ENCODE measurements at places on chromosomes 12 and 14.

DNA sequence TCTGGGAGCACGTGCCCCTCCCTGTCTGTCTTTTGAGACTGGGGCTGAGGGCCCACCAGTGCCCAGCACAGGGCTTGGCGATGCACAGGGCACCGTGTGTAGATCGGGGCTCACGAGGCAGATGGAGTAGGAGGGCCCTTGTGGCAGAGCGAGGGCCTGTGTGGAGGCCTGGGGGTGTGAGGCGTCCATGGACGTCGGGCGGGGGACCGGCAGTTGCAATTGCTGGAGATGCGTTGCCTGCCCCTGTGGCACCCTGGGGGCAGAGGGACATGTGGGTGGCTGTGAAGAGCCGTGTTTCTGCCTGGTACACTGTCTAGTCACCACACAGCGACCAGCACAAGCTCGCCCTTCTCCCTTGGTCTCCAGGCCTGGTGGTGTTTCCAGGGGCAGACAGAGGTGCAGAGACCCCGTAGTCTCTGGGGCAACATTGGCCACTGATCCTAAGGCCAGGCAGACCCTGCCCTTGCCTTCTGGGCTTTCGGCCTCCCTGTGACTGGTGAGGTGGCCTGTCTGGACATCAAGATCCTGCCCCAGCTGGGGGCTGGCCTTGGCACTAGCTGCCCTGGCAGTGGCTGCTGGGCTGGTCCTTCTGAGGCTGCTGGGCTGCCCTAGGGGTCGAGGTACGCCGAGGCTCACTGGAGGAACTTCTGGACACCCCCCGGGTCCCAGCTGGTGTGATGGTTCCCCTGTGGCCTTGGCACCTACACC, 14.5 kb downstream of the KIF26A start:
- no peak for DNase-seq

GRCh38 chr12:62995097-62995496, 60.1 kb upstream of the PPM1H start:
- DNase-seq, result no peak

DNA sequence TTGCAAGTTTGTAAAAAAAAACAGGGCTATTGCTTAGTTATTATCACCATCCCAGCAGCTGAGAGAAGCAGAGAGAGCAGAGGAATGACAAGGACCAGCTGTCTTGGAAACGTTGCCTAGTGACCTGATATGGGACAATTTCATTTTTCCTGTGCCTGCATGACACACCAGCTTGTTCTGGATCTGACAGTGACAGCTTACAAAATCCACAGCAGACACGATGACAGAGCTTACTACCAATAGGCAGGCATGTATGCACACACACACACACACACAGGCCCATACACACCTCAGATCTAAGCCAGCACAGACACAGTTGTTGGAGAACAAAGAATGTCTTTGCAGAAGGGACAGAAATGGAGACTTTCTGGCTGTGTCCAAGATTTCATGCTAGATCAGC, 25.4 kb downstream of the HSPB8 start:
- DNase-seq, result no peak

- no peak for DNase-seq
These were observed 183.4 kb downstream of the TTC7B start for GRCh38 chr14:90632871-90633270.

- no peak for DNase-seq
These were observed 201.2 kb downstream of the TTC8 start for GRCh38 chr14:89025561-89026236.

DNA sequence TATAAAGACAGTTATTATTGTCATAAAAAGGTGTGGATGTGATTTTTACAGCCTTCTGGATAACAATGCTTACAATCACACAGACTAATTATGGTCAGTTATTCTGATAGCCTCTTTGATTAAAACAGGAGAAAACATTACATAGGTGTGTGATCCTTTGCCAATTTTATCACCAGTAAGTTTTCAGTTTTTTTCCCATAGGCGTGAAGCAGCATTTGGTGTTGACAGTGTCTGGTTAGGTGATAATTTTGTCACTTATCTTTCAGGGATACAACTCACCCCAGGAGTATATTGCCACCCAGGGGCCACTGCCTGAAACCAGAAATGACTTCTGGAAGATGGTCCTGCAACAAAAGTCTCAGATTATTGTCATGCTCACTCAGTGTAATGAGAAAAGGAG, 208.8 kb downstream of the EPS8 start:
- no peak for DNase-seq

DNA sequence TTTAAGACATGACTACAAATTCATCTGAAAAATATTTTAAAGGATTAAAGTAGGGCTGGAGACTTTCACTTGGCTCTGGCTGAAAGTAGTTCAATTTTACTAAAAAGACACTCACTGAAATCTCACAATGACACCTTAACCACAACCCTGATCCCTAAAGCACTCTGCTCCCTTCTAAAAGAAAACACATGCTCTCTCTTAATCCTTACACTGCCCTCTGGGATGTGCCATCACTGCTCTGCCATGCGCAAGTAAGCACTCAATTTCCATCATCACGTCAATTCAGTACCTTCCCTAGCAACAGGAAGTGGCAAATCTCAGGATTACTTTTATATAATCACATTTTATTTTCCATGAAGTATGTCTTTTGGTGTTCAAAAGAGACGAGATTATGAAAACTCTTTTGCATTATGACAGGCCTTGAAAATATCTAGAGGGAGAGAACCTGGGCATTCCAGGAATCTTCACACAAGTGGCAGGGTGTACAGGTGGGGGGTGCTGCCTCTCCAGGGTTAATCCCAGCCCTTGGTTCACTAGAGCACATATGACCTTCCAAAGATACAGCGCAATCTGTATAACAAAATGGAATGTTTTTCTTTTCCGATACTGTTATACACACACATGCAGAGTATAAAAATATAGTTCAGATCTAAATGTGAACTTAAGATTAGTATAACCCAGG, 7.3 kb downstream of the ATG14 start:
- no peak for DNase-seq

DNA sequence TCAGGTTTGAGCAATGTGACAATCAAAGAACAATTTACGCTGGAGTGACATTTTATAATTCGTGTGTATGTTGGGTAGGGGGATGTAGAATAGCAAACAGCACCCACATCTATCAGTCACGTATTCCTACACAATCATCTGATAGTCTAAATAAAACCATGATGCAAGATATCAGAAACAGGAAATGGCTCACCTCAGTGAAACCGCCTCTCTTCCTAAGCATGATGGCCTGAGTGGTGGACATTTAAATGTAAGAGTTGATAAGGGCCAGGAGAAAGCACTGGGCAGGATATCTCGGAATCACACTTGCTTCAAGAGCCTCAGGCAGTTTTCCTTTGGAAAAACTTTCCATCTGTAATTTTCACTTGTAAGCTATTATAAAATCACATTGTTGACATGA, 128.2 kb downstream of the GRIP1 start:
- no peak for DNase-seq

DNA sequence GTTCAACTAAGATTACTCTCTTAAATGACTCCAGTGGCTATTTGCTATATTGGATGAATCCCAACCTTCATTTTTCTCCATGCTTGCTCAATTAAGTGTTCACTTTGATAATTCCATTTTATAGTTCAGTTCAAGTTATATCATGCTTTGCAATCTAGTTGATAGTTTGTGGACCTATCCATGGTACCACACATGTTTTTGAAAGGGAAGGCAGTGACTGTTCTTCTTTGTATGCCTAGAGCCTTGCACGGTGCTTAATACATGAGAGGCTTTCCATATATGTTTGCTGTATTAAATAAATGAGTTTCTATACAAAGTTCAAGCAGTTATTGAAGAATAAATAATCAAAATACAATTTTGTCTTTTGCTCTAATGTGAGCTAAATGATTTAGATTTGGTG, 391.3 kb downstream of the NELL2 start:
- DNase-seq, result no peak

DNA sequence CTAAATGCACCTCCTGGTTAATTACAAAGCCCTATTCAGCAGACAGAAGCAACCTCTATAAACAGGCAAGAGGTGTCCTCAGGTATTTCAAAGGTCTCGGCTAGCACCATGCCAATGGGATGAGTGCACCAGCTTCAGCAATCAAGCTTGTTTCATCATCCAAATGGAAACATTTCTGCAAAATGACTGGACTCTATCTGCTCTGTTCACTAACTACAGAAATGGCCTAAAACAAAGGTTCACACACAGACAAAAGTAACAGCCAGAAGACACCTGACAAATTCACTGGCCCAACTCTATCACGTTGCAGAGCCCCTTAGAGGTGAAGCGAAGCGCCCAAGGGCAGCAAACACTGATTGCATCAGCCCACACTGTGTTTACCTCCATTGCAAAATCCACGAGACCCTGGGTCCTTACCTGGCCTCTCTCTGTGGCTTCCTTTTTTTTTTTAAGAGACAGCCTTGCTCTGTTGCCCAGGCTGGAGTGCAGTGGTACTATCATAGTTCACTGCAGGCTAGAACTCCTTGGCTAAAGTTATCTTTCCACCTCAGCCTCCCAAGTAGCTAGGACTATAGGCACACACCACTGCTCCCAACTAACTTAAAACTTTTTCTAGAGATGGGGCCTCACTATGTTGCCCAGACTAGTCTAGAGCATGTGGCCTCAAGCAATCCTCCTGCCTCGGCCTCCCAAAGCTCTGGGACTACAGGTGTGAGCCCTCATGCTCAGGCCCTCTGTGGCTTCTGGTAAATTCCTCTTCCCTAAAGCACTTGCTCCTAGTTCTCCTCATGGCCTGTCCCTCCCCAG, 8.5 kb upstream of the SYNE3 start:
- DNase-seq, result no peak

- DNase-seq, result no peak
These were observed 62.1 kb upstream of the NAV3 start for GRCh38 chr12:77768558-77768957.

Data from stimulated activated CD4-positive, alpha-beta T cell treated with anti-CD3 and anti-CD28 coated beads, Interleukin-2, amount 100 ng/mL, for 4 hours (primary cell).